M059J (cell line): ENCODE measurements at places on chromosomes 7 and 10.

- DNase-seq: no peak
Measured at GRCh38 chr10:133306941-133307379, 1.7 kb downstream of the TUBGCP2 start.

DNA sequence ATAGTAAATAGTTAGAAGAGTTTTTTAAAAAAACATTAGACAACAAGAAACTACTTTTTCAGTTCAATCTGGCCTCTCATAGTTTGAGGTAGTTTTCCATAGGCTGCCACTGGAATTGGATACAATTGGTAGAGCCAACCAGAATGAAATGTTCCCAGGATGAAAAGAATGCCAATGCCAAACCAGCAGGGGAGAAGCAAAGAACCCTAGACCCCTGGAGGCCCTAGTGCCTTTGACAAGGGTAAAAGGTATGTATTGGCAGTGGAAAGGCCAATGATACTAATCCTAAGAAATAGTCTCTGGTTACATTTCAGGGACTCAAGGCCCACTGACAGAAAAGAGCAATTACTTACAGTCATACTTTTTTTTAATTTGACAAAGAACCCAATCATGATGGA is 77.4 kb upstream of the SEM1 start:
- no peak for DNase-seq

DNA sequence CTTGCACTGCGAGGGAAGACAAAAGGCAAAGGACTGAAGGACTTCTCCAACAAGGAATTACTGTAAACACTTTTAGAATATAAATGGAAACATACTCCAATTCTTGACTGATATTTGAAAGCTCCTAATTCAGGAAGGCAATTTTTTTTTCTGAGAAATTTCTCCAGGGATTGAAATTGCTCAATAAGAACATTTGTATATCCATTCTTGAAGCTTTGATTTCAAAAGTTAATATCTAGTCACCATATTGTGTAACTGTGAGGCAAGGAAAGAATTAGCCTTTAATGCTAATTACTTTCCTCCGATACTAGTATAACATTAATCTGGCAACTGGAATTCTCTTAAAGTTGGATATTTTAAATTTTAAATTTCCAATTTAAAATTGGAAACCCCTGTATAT is 188.4 kb upstream of the COL1A2 start:
- no peak for DNase-seq

DNA sequence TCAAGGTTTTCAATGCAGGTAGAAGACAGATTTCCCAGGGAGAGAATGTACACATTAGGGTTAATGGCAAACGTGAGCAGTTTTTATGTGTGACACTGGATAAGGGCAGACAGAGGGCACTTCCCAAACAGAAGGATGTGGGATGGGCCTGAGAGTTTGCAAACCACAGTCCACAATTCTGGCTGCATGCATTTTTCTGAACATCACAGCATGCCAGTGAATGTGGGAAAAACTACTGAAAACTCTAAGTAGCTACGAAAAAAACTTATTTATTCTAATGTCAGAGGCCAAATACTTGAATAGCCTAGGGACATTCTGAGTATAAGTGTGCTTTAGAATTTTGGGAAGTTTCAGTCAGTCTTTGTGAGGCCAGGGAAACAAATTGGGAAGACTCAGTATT is 145.9 kb downstream of the NRCAM start:
- peak; percentile 37 for DNase-seq

- DNase-seq: no peak
Measured at GRCh38 chr10:4595719-4596319, 230.2 kb upstream of the AKR1E2 start.

DNA sequence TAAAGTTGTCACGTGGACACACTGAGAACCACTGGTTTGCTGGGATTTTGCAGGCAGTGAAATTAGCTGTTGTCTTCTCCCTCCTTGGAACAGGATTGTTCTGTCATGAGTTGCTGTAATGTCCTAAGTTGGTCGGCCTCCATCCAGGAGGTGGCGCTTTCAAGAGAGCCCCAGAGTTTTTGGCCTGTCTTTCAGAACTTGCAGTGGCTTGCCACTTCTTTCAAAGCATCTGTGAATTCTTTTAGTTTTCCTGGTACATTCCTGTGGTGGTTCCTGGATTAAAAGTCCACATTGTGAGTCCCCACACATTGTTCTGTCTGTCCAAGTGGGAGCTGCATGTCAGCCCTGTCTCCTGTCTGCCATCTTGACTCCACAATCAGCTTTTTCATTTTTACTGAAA is 133.8 kb downstream of the PON1 start:
- peak; percentile 40 for DNase-seq

- peak; percentile 58 for DNase-seq
Measured at GRCh38 chr10:119333146-119333792, 125.9 kb downstream of the GRK5 start.

GRCh38 chr7:108575156-108575555 is 5.5 kb downstream of the DNAJB9 start:
- no peak for DNase-seq

- DNase-seq: no peak
Measured at GRCh38 chr7:132279718-132280117, 296.6 kb downstream of the PLXNA4 start.

GRCh38 chr7:23852988-23853387 is 143.0 kb downstream of the STK31 start:
- DNase-seq: no peak

- DNase-seq: peak; percentile 21
Measured at GRCh38 chr10:77377678-77378352, 259.8 kb downstream of the KCNMA1 start.

DNA sequence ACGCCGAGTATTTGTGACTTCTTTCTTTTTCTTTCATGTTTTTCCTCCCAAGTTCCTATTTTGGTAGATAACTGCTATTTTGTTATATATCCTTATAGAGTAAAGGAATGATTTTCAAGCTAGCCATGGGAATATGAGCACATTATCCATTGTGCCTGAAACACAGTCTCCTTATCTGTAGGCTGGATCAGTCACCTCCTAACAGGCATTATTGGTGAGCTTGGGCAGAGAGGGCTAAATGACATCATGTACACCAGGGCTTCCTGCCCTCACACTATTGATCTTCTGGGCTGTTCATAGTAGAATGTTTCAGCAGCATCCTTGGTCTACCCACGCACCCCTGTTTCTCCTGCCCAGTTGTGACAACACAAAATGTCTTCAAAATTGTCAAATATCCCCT is 88.1 kb upstream of the CTBP2 start:
- no peak for DNase-seq

DNA sequence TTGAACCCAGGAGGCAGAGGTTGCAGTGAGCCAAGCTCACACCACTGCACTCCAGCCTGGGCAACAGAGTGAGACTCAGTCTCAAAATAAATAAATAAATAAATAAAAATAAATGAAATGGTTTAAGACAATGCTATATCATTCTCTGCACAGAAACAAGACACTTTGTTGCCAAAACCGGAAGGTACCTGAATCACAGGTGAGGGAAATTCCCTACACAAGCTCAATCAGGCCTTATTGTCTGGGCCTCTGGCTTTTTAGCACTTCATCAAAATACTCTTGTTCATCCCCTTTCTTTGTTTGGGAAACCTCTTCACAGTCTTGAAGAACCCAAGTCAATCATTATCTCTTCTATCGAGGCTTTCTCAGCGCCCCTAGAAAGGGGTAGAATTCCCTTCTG is 166.1 kb upstream of the NPSR1 start:
- DNase-seq: no peak

DNA sequence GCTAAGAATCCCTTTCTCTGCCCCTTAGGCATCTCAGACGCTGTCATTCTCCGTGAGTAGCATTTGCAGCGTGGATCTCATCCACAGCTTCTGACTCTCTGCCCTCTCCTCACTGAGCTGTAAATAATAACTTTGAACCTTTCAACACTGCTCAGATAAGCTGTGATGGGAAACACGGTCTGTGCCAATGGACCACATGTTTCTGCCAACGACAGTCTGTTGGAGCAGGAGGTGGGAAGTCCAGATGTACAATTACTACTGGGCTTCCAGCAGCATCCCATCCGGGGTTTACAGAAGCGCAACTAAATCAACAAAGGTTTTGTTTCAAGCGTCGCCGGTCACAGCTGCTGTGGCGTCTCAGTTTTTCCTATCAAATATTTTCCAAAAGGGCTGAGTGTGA is 1110.6 kb downstream of the TYW1 start:
- peak; percentile 38 for DNase-seq

- DNase-seq: peak; percentile 62
Measured at GRCh38 chr10:10911471-10911921, 106.2 kb upstream of the CELF2 start.

DNA sequence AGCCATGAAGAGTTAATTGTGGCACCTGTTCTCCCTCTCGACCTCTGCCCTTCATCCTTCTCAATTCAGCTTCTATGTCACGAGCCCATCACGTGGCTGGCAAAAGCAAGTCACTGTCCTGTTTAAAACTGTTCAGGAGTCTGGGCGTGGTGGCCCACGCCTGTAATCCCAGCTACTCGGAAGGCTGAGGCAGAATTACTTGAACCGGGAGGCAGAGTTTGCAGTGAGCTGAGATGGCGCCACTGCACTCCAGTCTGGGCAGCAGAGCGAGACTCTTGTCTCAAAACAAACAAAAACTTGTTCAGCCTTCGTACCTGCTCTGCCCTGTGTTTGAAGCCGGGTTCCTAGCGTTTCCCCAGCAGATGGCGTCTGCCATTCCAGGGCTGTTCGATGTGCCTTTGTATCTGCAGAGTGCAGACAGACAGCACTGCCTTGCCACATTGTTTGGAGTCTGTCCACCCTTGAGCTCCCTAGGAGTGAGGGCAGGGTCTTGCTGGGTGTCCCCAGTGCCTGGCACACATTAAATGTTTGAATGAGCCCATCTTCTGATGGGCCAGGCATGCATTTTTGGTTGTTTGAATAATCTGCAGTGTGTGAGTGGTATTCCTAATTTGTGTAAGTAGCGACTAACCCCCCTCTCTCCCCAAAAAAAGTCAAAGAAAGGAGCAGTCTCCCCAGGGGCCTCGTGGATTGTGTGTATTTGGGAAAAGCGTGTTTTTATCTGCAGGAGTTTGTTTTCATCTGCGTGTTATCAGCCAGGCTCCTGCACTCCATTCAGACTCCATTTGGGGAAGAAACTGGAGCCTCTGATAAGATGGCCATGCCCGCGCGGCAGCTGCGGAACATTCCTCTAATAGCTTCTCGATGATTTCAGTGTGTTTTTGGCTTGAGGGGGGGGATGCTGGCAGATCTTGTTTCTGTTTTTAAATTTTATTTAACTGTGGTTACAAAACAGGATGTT is 61.2 kb downstream of the DNAJB6 start:
- peak; percentile 22 for DNase-seq

- no peak for DNase-seq
Measured at GRCh38 chr7:152516216-152516615, 80.4 kb upstream of the KMT2C start.

DNA sequence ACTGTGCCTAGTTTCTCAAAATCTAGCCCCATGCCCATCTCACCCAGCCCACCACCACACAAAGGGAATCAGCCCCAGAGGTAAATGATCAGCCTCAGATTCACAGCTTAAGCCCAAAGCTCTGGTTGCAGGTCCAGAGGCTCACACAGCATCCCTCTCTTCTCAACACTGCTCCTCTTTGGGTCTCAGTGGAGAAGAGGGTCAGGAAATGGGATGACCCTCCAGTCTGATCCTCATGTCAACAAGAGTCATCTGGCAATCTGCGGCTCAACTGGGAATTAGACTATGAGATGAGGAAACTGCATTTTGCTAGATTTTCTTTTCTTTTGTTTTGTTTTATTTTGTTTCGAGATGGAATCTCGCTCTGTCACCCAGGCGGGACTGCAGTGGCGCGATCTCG is 126.2 kb upstream of the PDLIM1 start:
- DNase-seq: no peak

DNA sequence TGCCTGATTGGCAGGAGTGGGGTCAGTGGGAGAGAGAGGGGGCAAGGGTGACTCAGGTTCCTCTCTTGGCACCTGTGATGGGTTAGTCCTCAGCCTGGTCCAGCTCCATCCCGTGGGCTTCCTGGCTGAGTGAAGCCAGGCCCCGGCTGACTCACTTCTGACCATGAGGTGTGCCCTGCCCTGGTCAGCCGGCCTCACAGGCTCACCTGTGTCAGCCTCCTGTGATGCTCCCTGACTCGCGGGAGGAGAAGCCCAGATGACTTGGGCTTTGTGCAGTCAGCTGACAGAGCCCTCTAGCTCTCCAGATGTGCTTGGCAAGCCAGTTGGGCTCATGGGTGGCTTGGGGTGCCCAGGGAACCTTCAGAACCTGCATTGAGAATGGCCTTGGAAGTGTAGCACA is 16.0 kb upstream of the PPIF start:
- DNase-seq: peak; percentile 74

- no peak for DNase-seq
Measured at GRCh38 chr10:88066876-88067275, 203.5 kb downstream of the PTEN start.

GRCh38 chr7:147980826-147981813 is 609.4 kb upstream of the C7orf33 start:
- no peak for DNase-seq

DNA sequence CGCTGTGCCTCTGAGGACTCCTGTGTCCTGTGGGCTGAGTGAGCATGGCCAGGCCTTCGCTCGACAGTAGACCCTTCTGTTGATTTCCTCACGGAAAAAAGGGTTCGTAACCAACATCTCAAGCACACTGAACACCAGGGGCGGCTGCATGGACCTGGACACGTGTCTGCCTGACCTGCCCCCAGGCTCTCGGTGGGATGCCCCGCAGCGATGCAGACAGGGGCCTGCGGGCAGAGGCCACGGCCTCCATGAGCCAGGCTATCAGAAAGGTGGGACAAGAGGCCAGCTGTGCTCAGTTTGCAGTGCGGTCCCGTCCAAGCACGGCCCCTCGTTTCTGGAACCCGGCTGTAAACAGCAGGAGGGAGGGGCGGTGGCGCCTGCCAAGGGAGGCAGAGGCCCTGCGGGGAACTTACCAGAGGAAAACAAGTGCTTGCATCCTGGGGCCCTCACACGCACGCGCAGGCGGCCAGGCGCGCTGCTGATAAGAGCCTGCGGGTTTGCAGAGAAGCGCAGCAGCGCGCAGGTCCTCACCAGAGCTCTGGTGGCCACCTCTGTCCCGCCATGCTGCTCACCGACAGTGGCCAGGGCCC is 10.6 kb downstream of the GPR146 start:
- no peak for DNase-seq

DNA sequence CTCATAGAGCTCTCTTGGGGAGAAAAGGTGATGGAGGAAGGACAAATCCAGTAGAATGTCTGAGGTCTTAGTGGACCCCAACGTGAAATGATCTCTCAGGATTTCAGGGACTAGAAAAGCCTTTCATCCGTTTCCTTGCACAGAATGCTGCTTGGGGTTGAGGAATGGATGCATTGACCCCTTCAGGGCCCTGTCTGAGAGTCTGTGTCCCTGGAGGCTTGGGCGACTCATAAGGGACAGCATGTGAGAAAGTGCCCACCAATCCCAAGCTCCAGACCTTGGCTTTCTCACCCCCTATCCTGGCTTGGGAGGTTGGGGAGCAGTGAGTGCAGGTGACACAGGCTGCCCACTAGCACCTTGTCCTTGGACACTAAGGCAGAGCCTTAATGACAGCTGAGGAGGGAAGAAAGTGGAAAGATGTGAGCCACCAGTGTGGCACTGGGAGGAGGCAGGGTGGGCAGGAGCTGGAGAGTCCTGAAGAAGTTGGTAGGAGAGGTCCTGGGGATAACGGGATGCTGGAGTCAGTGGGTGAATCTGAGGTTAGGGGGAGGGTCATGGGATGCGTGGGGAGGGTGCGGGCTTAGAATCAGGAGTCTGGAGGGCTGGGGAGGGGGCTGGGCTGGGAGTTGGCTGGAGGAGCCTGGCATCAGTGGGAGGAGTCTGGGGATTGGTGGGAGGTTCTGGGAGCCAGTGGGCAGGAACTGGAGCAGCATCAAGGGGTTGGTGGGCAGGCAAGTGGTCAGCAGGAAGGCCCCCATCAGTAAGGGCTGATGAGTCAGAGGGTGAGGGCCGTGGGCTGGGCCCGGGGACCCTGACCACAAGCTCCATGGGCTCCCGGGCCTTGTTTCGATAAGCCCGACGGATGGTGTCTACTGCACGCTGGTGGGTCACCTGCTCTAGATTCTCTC is 8.6 kb downstream of the LZTS2 start:
- DNase-seq: peak; percentile 39
